Stimulated activated CD8-positive, alpha-beta memory T cell treated with anti-CD3 and anti-CD28 coated beads, Interleukin-12 subunit alpha, Interleukin-12 subunit beta, amount 100 ng/mL, for 1 hour (primary cell): ENCODE measurements at places on chromosomes 2 and 18.

- no peak for DNase-seq
These were observed 5.8 kb upstream of the ONECUT2 start for GRCh38 chr18:57429167-57430078.

- no peak for DNase-seq
These were observed 178.1 kb upstream of the CYP26B1 start for GRCh38 chr2:72325592-72326422.

DNA sequence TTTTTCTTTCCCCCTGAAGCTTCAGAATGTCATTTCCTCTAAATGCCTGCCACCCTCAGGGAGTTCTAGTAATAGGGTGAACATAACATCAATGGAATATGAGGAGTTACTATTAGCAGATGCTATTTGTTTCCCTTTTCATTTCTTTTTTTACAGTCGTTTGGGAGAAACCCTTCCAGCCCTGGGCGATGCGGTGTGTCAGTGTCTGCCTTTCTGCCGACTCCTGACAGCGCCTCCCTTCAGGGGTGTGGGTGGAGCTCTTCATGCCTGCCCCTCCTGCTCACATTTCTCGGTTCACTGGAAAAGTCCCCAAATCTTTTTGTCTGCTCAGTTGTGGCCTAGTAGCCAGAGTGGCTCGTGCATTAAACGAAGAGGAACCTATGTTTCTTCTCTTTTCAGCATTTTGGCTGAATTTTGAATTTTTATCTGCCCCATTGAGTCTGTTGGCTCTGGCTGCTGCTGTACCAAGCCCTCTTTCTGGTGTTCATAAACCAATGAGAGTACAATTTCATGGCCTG is 72.3 kb downstream of the FMNL2 start:
- no peak for DNase-seq

DNA sequence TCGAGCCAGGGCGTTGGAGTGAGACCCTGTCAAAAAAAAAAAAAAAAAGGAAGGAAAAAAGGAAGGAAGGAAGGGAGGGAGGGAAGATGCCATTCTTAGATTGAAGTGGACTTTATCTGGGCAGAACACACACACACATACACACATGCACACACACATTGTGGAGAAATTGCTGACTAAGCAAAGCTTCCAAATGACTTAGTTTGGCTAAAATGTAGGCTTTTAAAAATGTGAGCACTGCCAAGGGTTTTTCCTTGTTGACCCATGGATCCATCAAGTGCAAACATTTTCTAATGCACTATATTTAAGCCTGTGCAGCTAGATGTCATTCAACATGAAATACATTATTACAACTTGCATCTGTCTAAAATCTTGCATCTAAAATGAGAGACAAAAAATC is 564 bp upstream of the TTR start:
- no peak for DNase-seq
